Breast epithelium (tissue), 4 donors: ENCODE measurements at places on chromosomes 11 and 22. TPM values are rescaled to one million over a fixed set of nuclear protein-coding genes. Genes with fewer than 3 reads are reported as not detected.

ROM1 gene
- total RNA-seq: 11.0 TPM

DNA sequence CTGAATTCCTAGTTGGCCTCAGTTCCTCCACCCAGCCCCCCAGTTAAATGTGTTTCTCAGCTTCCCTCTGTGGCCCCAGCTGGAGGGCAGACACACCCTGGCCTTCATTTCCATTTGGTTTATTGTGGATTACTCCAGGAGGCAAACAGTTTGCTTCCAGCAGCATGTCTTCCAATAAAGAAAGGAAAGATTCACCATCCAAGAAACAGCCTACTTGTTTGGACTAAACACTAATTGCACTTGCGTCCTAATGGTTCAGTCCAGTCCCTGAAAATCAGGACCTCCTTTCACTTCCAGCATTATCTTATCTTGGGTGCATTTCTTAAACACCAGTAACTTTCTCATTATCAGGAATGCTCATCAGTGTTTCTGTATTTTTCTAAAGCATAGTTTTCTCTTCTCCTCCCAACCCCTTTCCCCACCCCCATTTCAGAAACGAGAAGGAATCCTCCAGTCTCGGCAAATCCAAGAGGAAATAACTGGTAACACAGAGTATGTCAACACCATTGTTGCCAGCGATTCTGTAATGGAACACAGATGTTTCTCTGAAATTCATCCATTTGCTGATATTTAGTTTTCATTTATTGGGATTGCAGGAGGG is 130.9 kb downstream of the PARVA start:
- peak overlapping the region; percentile 60 for H3K27ac ChIP-seq
- H3K36me3 ChIP-seq: no peaks in the 10 kb centered on the region
- no peaks in the 10 kb centered on the region for H3K4me1 ChIP-seq
- H3K4me3 ChIP-seq: no peak overlapping the region

DNA sequence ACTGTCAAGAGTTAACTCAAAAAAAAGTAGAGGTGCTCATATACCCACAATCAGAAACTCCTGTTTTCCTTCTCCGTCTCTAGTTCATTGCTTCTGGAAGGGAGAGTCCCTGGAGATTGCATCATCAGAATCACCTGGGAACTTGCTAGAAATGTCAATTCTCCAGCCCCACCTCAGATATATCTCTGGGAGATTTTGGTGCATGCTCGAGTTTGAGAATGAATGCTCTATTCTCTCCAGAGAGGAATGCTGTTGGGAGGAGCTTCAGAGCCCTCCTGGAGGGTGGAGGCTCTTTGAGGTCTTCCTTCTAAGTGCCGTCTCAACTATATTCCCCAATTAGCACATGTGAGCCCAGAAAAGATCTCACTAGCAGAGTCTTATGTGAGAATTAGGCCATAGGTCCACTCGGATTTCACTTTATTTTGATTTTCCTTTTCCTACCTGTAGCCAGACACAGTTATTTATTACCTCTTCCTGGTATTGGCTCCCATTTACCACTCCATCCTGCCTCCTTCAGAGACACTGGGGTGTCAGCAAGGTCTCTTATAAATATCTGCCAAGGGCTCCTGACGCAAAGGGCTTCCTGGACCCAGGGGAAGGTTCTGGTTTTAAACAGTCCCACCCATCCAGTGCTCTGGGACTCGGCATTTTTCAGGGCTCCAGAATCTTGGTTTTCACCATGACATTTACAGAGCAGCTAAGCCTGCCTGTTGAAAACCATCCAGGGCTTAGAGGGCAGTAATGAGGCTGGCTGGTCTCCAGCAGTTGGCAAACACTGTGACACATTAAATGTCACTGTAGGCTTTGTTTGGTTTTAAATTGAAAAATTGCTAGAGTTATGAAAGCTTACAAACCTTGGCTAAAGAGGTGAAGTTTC is 136.2 kb downstream of the CD44 start:
- no peaks in the 10 kb centered on the region for H3K4me1 ChIP-seq
- no peaks in the 10 kb centered on the region for H3K27me3 ChIP-seq
- DNase-seq: peak; percentile 81
- no peaks in the 10 kb centered on the region for H3K36me3 ChIP-seq

DNA sequence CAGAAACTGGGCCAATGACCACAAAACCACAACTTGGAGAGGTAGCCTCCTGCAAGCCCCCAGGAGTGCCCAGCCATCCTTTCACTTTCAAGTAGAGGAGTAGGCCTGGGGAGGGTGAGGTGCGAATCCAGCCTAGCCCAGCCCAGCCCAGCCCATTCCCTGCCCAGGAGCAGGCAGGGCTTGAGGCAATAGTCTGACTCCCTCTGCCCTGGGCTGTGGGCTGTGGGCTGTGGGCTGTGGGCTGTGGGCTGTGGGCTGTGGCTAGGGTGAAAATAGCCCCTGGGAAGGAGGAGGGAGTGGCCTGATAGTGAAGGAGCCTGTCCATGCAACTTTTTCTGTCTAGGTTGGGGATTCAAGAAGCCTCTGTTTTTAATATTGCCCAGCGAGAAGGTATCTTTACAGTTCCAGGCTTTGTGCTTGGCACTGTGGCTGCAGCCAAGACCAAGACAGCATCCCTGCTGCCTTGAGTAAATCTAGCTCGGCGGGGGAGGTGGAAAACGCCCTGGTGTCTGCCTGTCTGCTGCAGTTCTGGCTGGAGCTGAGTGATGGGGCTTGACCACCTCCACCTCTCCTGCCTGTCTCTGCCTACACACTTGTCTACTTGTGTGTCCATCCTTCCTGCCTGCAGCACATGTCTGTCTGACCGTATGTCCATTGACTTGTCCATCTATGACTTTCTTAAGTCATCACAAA is 40.7 kb downstream of the LMO1 start:
- H3K4me3 ChIP-seq: no peak overlapping the region
- DNase-seq: no peak
- H3K27ac ChIP-seq: no peak overlapping the region
- H3K36me3 ChIP-seq: no peaks in the 10 kb centered on the region
- no peaks in the 10 kb centered on the region for H3K4me1 ChIP-seq

DNA sequence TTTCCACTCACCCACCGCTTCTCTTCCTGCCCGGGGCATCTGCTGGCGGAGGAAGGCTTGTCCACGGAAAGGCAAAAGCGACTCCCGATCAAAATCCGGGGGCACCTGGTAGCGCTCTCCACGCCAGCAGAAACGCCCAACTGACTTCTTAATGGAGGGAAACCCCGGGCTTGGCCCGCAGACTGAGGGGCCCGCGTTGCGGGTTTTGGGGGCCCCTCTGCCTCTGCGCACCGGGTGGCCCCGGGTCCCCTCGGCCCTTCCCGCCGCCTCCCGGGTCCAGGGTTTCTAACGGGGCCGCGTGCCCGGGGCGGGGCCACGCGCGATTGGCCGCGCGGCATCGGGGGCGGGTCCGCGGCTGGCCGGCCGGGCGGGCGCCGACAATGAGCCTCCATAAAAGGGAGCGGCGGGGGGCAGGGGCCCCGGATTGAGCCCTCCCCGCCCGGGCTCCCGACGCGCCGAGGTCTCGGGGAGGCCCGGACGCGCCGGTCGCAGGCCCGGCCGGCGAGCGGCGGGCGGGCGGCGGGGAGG is at the start of gene SPINDOC:
Gene SPINDOC (plus strand): TSS at position 422 of the 528 bp plus-strand sequence. CDS start 231 bp downstream, outside the sequence.
- H3K27ac ChIP-seq: peak within 1 kb of the TSS; percentile 71
- no peaks in the 10 kb centered on the region for H3K27me3 ChIP-seq
- H3K4me3 ChIP-seq: peak within 1 kb of the TSS; percentile 61
- no peaks in the 10 kb centered on the region for H3K36me3 ChIP-seq
- peak; percentile 60 for DNase-seq
- no peaks in the 10 kb centered on the region for H3K4me1 ChIP-seq

GRCh38 chr11:12287374-12288211 is 89.8 kb upstream of the PARVA start:
- no peak overlapping the region for H3K4me3 ChIP-seq
- no peaks in the 10 kb centered on the region for H3K4me1 ChIP-seq
- DNase-seq: no peak
